ENCODE measurements at places on chromosomes 16 and 17.

DNA sequence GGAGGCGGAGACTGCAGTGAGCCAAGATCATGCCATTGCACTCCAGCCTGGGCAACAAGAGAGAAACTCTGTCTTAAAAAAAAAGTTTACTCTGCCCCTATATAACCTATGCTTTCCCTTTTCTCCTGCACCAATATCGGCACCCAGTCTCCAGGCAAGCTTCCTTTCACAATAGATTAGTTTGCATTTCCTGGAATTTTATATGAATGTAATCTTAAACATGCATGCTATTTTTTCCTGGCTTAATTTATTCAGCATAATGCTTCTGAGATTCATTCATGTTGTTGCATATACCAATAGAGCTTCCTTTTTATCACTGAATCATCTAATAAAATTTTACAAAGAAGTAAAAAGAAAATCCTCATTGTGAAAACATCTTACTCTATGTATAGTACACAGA is 59.4 kb downstream of the USP32 start:
- DNase-seq = no peak

DNA sequence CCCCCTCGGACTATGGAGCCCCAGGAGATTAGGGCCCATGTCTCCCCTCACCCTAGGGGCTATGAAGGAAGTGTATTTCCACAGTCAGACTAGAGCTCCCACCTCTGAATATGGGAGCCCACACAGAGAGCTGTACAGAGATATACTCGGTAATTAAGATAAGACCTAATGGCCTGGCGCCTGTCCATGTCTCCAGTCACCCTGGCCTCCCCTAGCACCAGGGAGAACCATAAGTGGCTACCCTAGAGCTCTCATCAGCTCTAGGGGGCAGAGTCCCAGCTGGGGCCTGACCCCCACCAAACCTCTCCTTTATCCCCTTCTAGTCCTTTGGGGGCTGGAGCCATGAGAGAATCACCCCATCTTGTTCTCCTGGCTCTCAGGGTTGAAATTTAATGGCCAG is 2.4 kb downstream of the TMEM101 start:
- no peak for DNase-seq

DNA sequence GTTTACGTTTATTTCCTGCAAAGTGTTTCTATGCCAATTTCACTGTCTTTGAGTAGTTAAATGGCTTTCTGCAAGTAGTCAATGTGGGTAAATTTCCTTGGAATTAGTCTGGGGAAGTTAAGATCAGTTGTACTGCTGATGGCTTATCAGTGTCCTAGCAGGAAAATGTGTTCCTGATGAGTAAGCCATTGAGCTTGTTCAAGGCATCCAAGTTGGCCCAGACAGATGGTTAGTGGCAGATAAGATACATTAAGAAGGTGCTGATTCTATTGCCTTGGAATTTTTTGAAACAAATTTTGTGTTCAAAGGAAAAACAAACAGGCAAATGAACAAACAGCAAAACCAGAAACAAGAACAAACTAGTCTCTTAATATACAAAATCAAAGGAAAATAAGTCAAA is 258.4 kb downstream of the MAP2K6 start:
- peak; percentile 68 for DNase-seq

DNA sequence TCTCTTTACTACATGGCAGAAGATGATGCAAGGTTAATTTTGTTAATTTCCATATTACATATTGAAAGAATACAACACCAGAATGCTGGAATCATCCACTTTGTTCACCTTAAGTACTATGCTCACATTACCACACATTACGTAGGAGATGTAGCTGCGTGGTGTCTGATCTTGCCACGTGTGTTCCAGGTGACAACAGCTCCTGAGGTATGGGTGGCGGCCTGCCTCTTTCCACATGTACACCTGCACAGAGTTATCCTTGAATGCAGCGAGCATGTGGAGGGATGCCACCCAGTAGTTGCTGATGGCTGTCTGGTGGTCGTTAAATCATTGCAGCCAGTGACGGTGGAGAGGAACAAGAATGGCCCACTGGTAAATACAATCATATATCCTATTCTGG is 740.5 kb upstream of the EEF2KMT start:
- no peak for DNase-seq

DNA sequence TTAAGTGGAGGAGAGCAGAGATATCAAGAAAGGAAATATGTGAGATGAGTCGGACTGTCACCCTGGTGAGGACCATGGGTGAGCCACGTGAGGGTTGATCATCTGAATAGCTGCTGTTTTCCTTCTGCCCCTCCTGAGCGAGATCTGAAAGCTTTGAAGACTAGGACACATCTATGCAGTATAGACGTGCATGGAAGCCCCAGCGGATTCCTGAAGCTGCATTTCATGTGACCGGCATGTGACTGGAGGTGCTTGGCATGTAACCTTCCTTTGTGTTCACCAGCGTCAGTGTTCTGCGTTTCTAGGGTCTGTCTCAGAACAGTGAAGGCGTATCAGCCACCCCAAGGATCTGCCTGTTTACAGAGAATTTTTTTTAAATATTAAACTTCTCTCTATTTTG is 75.1 kb downstream of the MSI2 start:
- DNase-seq = no peak

GRCh38 chr17:79338152-79338551 is 263.5 kb downstream of the ENGASE start:
- no peak for DNase-seq

GRCh38 chr16:72862090-72862489 is 185.8 kb downstream of the ZFHX3 start:
- no peak for DNase-seq

GRCh38 chr17:43760254-43760852 is 1.8 kb upstream of the SOST start:
- DNase-seq = peak; percentile 81

DNA sequence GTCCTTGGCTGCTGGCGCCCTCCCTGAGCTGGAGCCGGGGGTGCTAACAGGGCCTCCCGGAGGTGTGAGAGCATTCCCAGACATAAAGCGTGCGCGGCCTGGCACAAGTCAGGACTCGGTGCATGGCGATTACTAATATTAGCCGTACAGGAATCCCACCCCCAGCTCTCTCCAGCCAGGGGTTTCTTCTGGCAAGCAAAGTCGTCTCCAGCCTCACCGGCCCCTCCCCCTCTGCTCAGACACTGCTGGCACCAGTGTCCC is 5.0 kb downstream of the CASKIN1 start:
- DNase-seq = no peak

- DNase-seq = no peak
Observed at GRCh38 chr17:44253006-44253405, 14.9 kb downstream of the SLC4A1 start.

DNA sequence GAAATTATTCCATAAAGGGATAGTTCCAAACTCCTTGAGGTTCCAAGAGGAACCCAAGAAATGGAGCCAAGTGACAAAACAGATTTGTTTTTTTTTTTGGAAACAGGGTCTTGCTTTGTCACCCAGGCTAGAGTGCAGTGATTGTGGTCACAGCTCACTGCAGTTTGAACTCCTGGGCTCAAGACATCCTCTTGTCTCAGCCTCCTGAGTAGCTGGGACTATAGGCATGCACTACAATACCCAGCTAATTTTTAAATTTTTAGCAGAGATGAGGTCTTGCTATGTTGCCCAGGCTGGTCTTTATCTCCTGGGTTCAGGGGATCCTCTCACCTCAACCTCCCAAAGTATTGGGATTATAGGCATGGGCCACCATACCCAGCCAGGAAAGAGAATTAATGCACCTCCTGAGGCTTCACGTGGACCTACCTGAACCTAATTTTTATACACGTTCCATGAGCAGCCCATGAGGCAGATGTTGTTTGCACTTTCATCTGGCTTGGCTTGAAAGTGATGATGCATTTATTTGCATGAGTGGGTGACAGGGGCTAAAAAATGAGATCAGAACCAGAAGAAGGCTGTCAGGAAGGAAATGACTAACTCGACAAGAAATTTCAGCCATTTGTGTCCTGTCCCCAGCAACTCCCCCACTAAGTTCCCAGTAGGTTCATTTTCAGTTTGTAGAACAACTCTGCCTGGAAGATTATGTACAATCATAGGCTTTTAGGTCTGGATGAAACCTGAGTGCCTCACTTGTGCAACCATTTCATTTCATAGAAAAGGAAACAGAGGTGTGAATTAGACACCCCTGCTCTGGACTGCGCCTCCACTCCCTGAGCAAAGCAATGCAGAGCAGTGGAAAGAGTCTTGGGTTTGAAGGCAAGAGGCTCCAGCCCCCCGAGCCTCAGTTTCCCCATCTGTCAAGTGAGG is 10.3 kb upstream of the IRF8 start:
- peak; percentile 84 for DNase-seq

DNA sequence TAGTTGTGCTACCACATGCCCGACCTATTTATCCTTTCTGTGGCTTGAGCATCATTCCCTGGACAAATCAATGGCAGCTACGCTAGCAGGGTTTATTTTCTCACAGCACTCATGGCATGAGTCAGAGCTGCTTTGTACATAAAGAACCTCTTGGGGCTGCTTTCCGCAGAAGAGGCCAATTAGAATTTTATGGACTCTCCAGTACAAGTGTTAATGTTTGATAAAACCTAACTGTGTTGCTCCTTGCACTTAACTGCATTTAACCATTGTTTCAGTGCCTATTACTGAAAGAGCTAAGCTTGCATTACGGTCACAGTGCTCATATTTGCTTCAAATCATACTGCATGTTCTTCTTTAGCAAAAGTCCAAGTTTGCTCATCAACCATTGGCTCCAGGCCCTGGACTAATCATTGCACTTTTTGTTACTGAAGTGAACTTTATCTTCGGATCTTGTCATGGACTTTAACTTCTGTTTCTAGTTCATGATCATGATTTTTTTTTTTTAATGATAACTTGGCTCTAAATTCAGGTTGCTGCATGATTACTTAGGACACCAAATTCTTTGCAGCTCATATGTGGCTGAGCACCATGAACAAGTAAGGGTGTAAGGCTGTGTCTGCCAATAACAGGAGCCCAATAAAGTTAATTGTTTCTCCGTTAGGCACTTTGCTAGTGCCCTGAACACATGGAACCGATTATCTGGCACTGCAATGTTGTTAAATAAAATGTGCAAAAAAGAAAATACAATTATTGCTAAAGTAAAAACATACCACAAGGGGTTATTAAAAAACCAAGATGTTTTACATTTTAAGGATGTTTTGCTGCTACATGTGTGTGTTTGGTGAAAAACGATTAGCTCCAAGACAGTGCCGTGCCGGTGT is 492.2 kb downstream of the KCNJ2 start:
- no peak for DNase-seq

DNA sequence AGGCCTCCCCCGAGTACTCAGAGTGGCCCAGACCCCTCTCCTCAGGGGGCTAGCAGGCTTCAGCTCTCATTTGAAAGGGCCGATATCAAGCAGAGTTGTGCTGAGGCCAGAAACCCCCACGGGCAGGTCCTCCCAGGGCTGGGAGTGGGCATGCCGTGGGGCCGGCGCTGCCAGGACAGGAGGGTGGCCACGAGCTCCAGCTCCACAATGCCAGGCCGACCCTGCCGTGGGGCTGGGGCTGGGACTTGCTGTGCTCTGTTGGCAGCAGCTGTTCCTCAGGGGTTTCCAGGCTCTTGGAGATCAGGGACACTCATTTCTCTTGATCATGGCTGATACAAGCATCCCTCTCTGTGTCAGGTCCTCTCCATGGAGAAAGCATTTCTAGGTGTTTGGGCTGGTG is 3.2 kb upstream of the NPB start:
- no peak for DNase-seq

GRCh38 chr16:11679250-11679649 is 11.0 kb downstream of the SNN start:
- no peak for DNase-seq

DNA sequence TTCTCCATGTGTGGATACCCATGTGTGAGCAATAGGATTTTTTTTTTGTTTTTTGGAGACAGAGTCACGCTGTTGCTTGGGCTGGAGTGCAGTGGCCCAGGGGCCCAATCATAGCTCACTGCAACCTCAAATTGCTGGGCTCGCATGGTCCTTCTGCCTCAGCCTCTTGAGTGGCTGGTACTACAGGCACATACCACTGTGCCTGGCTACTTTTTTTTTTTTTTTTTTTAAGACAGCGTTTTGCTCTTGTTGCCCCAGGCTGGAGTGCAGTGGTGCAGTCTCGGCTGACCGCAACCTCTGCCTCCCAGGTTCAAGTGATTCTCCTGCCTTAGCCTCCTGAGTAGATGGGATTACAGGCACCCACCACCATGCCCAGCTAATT is 16.7 kb downstream of the MGRN1 start:
- no peak for DNase-seq

DNA sequence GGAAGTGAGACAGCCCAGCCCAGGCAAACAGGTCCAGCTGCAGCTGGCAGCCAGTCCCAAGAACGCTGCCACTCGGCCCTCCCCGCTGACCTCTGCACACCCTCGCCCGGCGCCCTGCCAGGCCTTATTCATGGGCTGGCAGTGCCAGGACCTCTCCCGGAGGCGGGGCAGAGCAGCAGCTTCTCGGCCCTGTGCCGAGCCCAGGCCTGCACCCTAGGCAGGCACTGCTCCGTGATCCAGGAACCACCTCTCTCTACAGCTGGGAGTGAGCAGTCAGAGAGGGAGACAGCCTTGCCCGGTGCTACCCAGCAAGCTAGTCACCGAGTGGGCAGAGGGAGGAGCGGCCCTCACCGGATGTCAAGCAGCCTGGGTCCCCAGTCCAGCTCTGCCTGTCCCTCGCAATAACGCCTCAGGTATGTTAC is 79.9 kb upstream of the CBX4 start:
- DNase-seq = no peak

DNA sequence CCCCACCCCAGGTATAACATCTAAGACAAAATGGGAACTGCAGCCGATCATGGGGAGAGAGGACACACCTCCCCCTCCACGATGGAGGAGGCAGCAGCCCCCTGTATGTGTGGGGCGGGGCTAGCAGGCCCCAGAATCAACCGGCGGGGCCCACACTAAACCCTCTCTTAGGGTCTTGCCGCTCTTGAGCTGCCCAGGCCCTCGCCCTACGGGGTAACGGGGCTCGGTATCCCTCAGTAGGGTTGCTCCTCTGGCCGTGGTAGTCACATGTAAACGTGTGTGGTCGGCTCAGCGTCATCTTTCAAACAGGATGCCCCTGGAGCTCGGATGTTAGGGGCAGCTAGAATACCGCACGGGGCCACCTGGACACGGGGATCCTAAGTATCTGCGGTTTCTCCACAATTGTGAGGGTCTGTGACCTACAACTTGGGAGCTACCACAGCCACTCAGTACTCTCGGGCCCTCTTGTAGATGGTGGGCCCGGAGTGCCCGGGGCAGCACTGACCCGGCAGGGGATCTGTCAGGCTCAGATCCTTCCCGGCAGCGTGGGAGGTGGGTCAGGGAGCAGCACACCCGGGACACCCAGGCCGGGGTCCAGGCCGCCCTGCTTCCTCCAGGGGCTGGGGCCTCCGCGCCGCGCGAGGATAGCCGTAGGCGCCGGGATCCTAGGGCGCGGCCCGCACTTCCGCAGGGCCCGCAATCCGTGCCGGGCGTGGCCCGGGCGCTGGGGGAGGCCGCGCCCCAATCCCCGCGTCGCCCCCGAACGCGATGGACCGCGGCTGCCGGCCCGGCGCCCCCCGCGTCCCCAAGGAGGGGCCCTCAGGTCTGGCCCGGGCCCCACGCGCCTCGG is 781 bp downstream of the ARHGDIA start:
- DNase-seq = peak; percentile 52

GRCh38 chr16:30053376-30054015 is 12.1 kb upstream of the ALDOA start:
- peak; percentile 57 for DNase-seq

GRCh38 chr17:20262226-20263114 is 204.9 kb downstream of the LGALS9B start:
- DNase-seq = no peak

- peak; percentile 26 for DNase-seq
Observed at GRCh38 chr16:71746442-71747046, 22.0 kb upstream of the PHLPP2 start.

- DNase-seq = no peak
Observed at GRCh38 chr16:59470556-59470955, 736.4 kb upstream of the GOT2 start.
